ENCODE measurements at places on chromosomes 1 and 21. TPM values are rescaled to one million over a fixed set of nuclear protein-coding genes. Genes with fewer than 3 reads are reported as not detected.

Gene PARS2
- total RNA-seq: 2.3 TPM

Gene OR2T33
- total RNA-seq: not detected

Gene PLA2G2F
- not detected for total RNA-seq

Gene SHCBP1L
- not detected for total RNA-seq

Gene GPR37L1
- not detected for total RNA-seq

Gene PDZK1
- total RNA-seq: 0.31 TPM

Gene UFC1
- total RNA-seq: 137 TPM

Gene RNU1-3
- 6,751 TPM for total RNA-seq

Gene SHISA4
- total RNA-seq: 9.6 TPM

Gene HSD11B1
- not detected for total RNA-seq

Gene NEGR1
- total RNA-seq: 5.6 TPM

Gene ZNF648
- not detected for total RNA-seq

Gene TTC3
- total RNA-seq: 67.8 TPM

Gene CFHR1
- not detected for total RNA-seq

Gene APOBEC4
- not detected for total RNA-seq

Gene SRGAP2
- total RNA-seq: 58.8 TPM

Gene PRKAA2
- 2.5 TPM for total RNA-seq

Gene FCRL6
- not detected for total RNA-seq

Gene ADORA1
- total RNA-seq: not detected

Gene SLC30A2
- total RNA-seq: not detected

Gene TFF3
- 4.5 TPM for total RNA-seq

Gene LCE1B
- total RNA-seq: not detected

Gene OR2T27
- total RNA-seq: not detected

Gene BCAN
- not detected for total RNA-seq

Gene TMEM81
- total RNA-seq: 2.3 TPM

Gene GBP6
- not detected for total RNA-seq

Gene RNF186
- total RNA-seq: not detected

Gene LCE2C
- not detected for total RNA-seq

Gene RAB4A
- total RNA-seq: 9.9 TPM

Gene KIF21B
- total RNA-seq: 1.3 TPM

Gene SEMA4A
- 0.16 TPM for total RNA-seq

Gene HCN3
- total RNA-seq: 1.0 TPM

Gene IGSF3
- 0.49 TPM for total RNA-seq

Gene SPRR1B
- total RNA-seq: not detected

Gene GUCA2B
- not detected for total RNA-seq

Gene LRRC53
- total RNA-seq: not detected

Gene NBPF10
- total RNA-seq: 0.63 TPM

Gene GAS5
- 287 TPM for total RNA-seq

Gene FAF1
- 20.6 TPM for total RNA-seq

Gene MYOM3
- under 0.01 TPM for total RNA-seq

Gene RASSF5
- 0.06 TPM for total RNA-seq

Gene MYOG
- total RNA-seq: not detected

Gene CLCA4
- not detected for total RNA-seq

Gene GPATCH2
- 8.7 TPM for total RNA-seq

Gene ADGRL4
- total RNA-seq: 282 TPM

Gene EFNA1
- 99.7 TPM for total RNA-seq

Gene GSTM1
- total RNA-seq: not detected

Gene PTGFRN
- total RNA-seq: 142 TPM

Gene PHGDH
- total RNA-seq: 10.6 TPM

Gene DCAF6
- 61.1 TPM for total RNA-seq

Data from bladder microvascular endothelial cell (primary cell).